Substantia nigra (tissue), 51 donors: ENCODE measurements at places on chromosomes 16 and 17.

- no peak for DNase-seq
These were observed 356.1 kb downstream of the CPPED1 start for GRCh38 chr16:12447556-12447955.

DNA sequence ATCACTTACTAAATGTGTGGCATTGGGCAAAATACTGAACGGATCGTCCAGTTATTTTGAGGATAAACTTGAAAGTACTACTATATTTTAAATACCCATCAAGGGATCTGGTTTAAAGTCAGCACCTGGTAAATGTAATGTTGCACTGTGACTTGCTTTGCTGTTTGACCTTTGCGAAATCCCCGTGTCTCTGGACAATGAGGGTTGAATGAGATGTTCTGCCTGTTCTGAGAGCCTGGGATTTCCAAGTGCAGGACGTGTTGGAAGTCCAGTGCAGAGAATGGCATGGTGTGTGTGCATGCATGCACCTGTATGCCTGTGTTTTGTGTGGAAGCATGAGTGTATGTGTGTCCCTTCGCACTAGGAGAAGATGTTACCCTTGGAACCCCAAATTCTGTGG lies 106.6 kb downstream of the N4BP1 start:
- no peak for DNase-seq

GRCh38 chr17:43701318-43701743 lies 39.6 kb upstream of the MEOX1 start:
- DNase-seq, result no peak

DNA sequence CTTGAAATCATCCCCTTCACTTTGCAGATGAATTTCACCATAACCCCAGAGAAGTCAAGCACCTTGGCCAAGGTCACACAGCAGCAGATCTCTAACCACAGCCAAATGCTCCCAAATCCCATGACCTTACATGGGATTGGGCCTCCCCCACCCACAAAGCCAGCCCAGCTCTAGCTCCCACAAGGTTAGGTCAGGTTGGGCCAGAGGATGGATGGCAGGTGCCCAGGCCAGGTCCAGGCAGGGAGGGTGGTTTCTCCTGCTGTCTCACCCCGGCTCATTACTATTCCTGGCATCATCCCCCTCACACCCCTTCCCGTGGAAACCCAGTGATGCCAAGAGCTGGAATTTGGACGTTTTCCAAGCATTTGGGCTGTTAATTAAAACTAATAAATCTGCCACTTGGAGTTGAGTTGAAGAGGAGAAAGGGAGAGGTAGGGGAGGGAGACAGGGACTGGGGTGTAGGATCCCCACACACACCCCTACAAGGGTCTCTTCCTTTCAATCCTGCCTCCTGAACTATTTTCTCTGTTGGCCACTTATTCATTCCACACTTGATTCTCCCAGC lies 181.6 kb downstream of the TMEM132E start:
- DNase-seq, result peak; percentile 10

- no peak for DNase-seq
These were observed 467.3 kb downstream of the KCNJ2 start for GRCh38 chr17:70636517-70637133.
